ENCODE measurements at places on chromosomes 6 and 20.

DNA sequence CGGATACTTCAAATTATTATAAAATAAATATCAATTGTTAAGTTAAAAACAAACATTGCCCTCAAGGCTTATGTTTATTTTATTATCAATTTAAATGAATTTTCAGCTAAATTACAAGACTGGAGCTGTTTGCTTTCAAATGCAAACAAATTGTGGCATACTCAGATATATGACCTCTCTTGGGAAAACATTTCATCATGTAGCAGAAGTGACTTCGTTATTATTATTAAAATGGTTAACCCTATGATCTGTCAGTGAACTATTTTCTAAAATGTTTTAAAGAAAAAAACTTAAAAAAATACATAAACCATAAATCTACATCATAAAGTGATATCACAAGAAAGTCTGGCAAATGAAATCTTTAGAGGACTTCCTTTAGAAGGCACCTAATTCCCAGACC is 72.5 kb downstream of the MAN1A1 start:
- DNase-seq: no peak

GRCh38 chr6:49743429-49743828 is 759 bp downstream of the CRISP3 start:
- DNase-seq: no peak

DNA sequence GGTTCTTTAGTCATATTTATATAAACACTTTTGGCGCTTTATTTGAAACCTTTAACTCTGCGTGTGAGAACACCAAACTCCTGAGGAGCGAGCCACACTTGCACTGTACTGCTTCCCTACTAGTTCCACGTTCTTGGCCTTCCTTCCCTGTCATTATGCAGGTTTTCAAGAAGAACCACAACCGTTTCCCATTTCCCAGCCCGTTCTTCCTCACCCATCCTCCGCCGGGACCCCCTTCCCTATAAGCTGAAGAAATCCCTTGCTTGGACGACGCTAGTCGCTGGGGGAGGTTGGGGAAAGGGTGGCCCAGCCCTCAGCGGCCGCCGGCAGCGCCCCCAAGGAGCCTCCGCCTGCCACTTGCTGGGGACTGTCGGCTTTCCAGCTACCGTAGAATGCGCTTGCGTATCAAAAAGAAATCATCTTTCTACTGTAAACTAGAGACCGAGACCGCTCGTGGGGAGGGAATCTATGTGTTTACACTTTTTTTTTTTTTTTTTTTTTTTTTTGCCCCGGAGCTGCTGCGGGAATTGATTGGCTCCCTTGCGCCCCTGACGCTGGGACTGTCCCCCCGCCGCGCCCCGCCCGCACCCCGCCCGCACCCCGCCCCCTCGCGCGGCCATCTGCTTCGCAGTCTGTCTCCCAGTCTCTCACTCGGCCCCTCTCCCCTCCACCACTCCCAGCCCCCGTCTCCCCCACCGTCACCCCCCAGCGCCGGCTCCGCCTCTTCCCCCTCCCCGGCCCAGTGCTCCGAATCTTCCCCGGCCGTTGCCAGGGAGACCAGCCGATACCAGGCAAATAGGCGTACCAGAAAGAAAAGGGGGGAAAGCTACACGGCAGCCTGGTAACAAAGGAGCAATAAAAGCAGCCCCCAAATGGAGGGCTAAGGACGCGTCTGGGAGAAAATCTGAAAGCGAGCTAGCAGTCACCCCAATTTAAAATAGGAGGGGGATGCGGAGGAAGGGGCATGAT is 2.3 kb upstream of the MARCKS start:
- DNase-seq: no peak

DNA sequence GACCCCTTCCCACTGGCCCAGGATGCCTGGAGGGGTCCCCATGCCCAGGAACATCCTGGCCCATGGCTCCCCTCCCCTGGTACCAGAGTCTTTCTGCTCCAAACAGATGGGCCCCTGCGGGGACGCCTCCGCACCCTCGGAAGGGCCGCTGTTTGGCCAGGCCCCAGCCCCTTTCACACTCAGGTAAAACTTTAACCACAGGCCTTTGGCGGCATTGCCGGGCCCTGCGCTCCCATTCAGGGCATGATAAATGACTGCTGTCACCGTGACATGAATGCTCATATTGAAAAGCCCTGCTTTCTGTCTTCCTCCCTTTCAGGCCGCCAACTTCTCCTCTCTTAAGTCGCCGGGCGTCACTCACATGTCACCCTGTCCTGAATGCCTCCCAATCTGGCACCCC is 141.5 kb upstream of the TOP1 start:
- DNase-seq: no peak

- DNase-seq: no peak
These were observed 25.7 kb downstream of the KCNK5 start for GRCh38 chr6:39203436-39204159.

- no peak for DNase-seq
These were observed 105.0 kb downstream of the TIAM2 start for GRCh38 chr6:155100087-155100486.

DNA sequence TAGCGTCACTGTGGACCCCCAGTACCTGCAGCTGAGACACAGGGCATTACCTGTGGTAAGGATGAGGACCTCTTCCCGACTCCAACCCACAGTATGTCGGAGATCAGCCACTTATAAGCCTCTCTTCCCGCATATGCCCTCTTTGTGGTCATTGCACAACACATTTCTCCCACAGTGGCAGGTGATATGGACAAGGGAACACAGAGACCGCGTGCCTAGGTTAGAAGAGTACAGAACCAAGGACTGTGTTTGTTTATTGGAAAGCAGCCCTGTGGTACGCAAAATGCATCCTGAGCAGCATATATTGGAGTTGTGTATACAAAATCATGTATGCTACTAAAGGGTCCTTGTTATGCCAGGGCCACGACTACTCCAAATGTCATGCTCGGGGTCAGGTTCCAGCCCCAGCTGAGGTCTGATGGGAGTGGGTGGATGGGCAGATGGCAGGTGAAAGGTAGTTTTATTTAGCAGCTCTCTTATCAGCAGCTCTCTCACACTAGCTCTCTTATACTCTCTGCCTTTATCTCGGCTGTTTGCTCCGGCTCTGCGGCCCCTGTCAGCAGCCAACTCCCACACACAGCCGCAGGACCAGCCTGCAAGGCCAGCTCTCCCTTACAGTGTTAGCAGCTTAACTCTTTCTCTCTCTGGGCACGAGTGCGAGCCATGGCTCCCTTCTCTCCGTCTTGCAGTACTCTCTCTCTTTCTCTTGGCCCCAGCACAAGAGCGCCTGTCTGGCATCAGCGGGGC is 569.0 kb downstream of the KIF16B start:
- DNase-seq: no peak

DNA sequence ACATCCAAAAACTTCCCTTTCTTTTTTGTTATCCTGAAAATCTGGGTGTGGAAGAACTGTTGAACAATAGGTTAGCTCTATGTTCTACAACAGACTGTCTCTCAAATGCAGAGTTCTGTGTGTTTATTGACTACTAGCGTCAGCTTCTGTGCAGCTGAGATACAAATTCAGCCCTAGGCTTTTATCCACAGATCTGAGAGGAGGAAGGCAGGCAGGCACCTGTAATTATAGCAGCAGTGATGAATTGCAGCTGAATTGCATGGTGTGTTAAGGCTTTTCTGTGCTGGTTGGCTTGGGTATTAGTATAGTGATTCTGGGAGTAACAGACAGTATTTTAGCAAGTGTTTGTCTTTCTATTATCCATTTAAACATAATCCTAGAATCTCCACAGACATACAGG is 24.4 kb downstream of the GRIK2 start:
- DNase-seq: no peak

DNA sequence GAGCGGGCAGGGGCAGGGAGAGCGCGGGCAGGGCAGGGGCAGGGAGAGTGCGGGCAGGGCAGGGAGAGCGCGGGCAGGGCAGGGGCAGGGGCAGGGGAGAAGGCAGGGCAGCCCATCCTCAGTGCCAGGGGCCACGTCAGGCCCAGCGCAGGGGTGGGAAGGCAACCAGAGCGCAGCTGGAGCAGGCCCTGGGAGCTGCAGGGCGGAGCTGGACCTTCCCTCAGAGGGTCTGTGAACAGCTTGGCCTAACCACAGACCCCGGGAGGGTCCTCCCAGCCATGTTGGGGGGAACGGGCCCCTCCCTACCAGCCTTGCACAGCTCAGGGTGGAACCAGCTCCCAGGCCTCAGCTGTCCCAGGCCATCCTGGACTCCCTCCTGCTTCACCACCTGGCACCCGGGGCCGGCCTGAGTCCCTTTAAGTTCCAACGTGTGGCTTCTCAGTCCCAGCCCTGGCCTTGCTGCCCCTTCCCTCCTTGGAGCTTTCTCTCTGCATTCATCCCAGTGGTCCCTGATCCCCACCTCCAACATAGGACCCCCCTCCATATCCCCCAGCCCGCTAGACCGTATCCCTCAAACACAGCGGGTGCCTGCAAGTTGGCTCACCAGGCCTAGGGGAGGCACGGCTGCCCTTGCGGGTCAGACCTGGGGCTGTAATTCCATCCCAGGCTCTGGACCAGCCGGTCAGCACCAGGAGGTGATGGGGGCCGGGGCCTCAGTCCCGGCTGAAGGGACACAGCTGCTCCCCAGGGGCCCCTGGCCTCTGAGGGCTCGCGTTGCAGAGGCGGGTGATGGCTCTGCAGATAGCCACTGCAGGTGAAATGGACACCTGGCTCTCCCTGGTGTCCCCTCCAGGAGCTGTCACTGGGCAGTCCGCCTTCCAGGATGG is 5.6 kb upstream of the ZBTB46 start:
- DNase-seq: no peak

GRCh38 chr6:75278474-75279077 is 6.0 kb downstream of the TMEM30A start:
- no peak for DNase-seq

DNA sequence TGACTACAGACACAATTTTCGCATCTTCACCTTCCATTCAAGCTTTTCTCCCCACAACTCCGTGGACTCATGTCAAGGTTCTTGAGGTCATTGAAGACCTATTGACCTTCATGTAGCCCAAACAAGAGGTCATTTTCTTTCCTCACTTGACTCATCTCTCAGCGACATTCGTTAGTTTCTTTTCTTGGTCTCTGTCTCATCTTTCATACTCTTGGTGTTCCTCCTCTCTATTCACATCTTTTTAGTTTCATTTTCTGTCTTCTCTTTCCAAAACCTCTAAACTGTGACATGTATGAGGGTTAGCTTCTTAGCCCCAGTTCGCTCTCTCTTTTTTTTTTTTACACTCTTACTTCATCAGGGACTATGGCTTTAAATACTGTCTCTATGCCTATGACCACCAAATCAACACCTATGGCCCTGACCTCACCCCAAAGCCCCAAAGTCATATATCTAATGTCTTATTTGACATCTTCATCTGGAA is 128.6 kb upstream of the BACH2 start:
- no peak for DNase-seq

DNA sequence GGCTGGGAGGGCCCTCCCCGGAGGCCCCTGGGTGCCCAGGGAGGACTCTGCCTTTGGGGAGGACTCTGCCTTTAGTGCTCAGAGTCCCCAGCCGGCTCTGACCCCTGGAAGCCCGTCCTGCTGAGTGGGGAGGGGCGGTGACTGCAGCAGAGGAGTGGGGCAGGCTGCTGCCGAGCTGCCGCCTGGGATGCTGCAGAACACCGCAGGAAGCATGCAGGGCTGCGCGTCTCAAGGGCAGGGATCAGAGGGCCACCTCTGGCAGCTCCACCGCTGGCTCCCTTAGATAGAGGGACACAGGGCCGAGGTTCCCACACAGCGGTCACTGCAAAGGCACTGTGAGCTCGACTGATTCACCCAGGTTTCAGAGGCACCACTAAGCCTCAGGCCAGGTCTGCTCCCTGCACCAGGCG is 82.2 kb upstream of the GATA5 start:
- no peak for DNase-seq

DNA sequence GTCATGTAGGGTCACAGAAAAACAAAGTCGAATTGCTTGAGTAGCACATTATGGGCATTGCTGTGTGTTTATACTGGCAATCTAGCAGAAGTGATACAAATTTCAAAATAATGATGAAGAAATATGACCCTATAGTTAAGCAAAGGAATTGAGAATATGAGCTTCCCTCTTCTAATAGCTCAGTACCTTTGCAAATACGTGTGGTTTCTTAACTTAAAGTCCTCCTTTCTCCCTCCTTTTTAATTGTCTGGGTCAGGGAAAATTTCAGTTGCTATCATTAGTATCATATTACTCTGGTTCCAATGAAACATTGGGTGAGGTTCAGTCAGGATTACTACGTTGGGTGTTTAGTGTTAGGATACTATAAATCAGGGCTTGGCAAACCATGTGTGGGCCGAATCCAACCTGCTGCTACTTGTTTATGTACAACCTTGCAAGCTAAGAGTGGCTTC is 166.8 kb upstream of the CARMIL1 start:
- no peak for DNase-seq

- DNase-seq: no peak
These were observed 19.4 kb upstream of the FRMD1 start for GRCh38 chr6:168098431-168098861.

DNA sequence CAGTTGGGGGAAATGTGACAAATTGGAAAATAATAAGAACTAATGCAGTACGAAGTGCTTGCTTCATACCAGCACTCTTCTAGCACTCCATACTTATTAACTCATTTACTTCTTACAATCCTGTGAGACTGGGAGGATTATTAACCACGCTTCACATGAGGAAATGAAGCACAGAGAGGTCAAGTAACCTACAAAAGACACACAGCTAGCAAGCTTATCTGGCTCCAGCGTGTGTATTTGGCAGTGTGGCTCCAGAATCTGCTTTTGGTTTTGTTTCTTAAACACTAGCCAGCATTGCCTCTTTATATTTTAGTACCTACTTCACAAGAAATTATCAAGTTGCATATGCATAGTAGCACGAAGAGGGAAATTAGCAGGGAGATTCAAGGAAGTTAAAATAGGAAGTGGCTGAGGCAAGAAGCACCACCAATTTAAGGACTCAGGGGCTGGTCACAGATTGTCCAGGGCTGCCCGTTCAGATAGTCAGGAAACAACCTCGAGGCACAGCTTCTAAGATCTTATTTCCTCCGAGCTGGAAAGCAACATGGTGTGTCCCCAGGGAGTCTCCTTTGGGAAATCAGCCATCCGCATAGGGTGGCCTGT is 302.7 kb upstream of the PRDM1 start:
- no peak for DNase-seq

- DNase-seq: no peak
These were observed 10.5 kb downstream of the SOX4 start for GRCh38 chr6:21604081-21604480.

DNA sequence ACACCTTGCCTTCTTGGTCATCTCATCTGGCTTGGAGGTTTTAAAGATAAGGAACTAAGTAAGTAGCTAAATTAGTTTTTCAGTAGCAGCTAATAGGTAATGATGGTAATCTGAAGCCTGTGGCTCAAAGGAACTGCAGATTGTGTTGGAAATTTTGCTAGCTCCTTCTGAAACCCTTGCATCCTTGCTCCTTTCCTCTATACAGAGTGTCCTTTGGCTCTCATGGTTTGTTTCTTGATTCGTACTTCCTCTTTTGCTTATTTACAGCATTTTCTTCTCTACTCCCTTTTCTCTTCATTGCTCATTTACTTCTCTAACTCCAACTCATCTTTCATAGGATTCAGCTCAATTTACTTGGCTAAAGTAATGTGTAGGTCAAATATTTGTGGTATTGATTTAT is 19.0 kb downstream of the LRRC1 start:
- DNase-seq: no peak

DNA sequence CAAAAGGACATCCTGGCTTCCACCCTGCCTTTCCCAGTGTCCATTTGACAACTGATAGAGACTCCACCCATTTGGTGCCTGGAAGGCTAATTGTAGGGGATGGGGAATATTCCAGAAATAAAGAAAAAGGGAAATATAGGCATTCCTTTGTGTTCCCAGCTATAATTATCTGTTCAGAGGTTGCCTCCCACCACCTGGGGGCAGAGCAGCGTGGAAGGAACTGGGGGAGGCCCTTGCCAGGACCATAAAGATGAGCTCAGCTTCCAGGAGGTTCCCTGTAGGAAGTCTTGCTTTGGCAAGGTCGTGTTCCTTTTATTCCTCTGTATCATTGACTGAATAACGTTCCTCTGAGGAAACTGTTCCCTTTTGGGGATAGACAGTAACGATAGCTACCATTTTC is 214.7 kb downstream of the TFAP2C start:
- no peak for DNase-seq
